ENCODE measurements at places on chromosomes 6 and 20.

DNA sequence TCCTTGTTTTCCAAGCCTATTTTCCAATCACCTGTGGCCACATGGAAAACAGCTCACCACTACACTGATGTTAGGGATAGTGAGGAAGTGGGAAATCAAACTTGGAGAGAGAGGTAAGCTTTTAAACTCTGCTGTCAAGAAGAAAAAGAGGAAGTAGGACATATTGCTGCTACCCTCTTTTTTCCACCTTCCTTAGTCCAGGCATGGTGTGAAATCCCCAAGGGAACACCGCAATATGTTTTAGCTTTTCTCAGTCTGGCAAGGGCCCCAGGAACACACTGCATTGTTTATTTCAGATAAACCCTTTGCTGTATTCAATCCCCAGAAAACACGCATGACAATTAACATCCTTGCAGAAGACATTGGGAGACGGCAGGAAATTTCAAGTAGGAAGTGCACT is 61.3 kb downstream of the HS3ST5 start:
- DNase-seq: no peak

DNA sequence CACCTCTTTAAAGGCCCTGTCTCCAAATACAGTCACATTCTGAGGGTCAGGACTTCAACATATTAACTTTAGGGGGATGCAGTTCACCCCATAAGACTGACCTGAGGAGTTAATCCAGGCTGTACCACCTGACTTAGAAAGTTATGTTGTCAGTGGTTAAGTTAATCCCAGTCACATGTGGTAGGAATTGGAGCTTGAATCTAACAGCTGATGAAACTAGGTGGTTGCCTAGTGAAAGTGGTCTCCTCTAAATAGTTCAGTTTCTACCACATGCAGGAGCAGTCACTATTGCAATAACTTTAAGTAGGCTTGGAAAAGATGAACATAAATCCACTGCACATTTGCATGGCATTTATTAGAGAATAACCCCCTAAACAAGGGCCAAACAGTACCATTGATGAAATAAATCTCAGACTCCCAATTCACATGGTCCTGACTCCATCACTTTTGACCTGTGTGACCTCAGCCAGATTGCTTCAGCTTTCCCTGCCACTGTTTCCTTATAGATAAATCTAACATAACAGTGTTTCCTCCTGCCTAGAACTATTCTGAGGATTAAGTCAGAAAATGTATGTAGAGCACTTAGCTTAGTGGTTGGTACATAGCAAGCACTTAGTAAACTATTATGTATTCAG is 20.1 kb downstream of the SAMD5 start:
- DNase-seq: no peak

DNA sequence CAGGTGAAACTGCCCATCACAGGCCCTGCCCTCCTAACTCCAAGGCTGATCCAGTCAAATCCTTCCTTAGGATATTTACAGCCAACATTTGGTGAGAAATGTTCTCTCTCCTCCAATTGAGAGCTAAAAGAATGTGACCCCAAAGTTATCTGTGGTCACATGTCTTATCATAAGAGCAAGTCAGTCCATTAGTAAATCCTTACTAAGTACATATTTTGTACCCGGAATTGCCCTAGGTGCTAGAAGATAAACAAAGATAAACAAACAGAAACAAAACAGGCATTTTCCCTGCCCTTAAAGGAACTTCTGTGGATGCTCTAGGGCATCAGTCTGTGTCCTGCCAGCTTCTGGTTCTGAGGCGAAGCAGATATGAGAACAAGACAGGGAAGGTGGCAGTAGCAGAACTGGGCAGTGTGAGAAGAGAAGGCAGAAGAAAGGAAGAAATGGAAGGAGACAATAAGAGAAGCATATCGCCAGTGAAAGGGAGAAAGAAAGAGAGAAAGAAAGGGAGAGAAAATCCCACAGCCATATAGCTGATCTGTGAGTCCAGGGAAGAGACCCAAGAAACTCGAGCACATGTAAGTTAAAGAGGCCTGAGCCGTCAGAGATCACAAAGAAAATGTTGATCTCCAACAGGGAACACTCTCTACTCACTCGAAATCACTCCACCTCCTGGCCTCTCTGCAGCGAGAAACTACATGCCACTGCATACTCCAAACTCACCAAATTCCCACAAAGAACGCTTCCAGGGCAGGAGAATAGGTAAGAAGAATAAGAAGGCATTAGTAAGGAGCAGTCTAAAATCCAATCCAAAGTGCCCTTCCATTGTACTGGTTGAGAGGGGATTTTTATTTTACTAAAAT is 41.7 kb downstream of the CDK5RAP1 start:
- DNase-seq: no peak

DNA sequence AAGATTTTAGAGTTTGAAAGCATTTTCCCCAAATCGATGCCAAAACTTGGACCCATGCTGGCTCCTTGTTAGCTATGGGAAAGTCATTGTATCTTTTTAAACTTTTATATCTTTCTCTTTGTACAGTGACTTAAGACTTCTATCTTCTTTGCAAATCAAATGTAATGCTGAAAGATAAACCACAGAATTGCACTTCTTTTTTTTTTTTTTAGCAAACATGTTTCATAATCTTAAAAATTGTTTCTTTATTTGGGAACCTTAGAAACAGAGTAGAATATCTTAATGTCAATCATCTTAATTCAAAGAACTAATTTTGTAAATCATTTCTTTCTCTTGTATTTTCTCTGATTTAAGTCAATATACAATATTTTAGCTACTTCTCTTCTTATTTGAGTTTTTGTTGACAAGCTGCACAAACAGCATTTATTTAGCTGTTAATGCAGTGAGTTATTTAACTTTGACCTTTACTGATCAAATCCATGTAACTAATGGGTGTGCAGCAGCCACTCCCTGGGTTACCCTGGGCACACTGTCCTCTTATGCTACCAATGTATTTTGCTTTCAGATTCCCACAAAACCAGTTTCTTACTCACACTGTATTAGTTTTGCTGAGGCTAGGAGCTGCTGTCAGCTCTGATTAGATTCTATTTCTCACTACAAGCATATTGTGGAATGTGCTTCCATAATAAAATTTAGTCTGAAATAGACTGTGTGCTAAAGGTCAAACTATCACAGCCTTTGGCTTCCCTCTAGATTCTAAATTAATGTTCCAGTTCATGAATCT is 279.6 kb downstream of the ADGB start:
- no peak for DNase-seq

- DNase-seq: no peak
Observed at GRCh38 chr6:11054722-11055121, 10.6 kb upstream of the ELOVL2 start.

Measured in NK-92 treated with Interleukin-12 subunit alpha and Interleukin-12 subunit beta, amount 100 ng/mL, for 24 hours (cell line).